ENCODE measurements at places on chromosomes 3 and 15.

GRCh38 chr15:83207009-83207659, 489 bp downstream of the HDGFL3 start:
- no peak for DNase-seq

DNA sequence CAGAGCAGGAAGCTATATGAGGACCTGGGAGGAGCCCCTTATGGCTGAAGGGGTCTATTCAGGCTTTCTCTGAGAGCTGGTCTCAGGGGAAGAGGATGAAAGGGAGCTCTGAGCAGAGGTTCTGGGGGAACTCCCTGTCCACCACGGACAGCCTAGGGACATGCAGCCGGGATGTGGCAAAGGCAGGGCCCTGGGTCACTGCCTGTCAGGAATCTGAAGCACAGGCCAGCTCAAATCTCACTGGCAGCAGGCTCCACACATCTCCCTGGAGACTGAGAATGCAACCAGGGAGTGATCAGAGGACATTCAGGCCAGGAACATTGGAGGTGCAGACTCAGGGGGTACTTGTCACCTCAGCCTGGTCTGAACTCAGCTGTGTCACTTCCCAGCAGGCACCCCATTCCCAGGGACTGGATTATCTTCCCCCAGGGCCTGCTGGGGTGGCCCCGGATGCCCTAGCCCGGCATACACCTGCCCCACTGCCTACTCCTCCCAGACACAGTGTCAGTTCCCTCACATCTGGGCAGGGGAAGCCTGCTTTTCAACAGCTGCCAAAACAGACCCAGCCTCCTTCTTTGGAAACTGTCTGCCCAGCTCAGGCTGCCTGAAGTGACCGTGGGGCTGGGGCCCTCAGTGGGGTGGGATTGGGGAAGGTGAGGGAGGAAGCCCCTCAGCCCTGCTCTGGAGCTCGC, 18.3 kb upstream of the SEMA3F start:
- no peak for DNase-seq

GRCh38 chr3:169813757-169814517, 1.2 kb upstream of the LRRC34 start:
- DNase-seq = peak; percentile 73

GRCh38 chr15:33701304-33701696, 267.0 kb upstream of the CHRM5 start:
- DNase-seq = no peak

- DNase-seq = no peak
Observed at GRCh38 chr3:87397211-87397610, 120.8 kb upstream of the POU1F1 start.

GRCh38 chr3:185677146-185677829, 91.2 kb downstream of the SENP2 start:
- no peak for DNase-seq

GRCh38 chr3:168532135-168532534, 436.4 kb upstream of the GOLIM4 start:
- DNase-seq = no peak

- DNase-seq = no peak
Observed at GRCh38 chr3:186824430-186825139, 17.9 kb upstream of the ADIPOQ start.

DNA sequence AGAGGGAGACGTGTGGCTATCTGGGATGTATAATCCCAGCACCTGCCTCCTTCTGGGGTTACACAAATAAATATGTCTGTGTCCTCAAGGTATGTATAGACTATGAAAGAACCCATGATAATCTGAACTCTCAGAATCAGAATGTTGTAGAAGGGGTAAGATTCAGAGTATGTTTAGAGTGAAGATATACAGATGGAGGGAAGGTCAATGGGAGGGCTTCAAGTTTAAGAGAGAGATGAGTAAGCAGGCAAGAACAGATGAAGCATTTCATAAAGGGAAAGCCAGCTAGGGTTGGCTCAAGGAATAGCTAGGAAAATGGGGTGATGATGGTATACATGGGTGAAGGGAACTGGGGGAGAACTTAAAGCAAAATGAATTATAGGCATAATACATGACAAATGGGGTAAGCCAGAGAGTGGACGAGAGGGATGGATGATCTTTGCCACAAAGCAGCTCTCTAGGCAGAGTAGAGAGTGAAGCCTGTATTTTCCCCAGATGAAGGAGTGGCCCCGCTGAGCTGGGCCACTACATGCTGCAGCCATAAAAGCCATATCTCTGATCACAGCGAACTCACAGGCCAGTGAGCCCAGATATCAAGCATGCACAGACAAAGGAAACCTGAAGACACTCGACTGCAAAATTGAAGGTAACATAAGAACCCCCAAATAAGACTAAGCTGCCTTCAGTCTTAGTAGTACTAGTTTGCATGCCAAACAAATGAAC, 15.9 kb upstream of the ZBTB38 start:
- DNase-seq = no peak

DNA sequence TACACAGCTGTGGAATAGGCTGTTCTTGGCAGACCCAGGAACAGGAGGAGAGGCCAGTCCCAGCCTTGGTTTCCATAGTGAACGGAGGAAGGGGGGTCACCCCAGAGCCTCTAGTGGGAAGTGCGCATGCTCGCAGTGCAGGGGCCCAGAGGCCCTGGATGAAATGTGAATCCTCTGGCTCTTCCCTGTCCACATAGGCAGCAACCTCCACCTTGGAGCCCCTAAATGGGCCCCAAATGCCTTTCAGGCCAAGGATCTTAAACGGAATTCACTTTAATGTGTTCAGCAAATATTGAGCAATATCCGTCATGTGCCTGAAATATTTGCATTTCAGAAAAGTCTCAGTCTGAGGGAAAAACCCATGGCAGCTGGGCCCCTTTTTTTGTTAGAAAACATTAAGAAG, 3.3 kb upstream of the NDN start:
- DNase-seq = no peak

DNA sequence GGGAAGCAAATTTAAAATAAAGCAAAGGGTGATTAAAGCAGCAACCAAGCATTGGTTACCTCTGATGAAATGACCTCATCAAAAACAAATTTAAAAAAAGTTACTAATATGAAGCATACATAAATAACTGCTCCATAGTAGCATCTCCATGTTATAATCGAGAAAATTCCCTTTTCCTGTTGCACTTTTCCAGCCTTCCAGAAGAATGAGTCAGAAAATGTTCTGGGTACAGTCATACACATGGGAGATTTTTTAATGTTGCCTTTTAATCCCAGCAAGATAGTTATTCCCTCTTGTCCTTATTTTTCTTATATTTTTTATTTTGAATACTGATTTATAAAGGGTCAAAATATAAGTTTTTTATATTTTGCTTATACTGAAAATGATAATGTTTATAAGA, 2.6 kb upstream of the TMCO5A start:
- no peak for DNase-seq

DNA sequence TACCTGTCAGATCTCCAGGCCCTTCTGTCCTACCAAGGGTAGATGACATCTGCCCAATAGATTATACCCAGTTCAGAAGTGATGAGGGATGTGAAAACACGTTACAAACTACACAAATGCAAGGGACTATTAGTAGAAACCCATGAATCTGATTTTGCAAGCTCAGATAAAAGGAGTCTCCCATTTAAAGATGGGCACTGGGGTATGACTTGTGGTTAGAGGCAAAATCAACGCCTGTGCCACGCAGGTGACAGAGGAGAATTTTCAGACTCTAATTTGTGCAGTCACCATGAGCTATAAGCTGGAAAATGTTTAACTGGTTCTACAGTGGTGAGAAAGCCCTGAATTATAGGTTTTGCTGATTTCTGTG, 184.4 kb upstream of the LPP start:
- DNase-seq = no peak

DNA sequence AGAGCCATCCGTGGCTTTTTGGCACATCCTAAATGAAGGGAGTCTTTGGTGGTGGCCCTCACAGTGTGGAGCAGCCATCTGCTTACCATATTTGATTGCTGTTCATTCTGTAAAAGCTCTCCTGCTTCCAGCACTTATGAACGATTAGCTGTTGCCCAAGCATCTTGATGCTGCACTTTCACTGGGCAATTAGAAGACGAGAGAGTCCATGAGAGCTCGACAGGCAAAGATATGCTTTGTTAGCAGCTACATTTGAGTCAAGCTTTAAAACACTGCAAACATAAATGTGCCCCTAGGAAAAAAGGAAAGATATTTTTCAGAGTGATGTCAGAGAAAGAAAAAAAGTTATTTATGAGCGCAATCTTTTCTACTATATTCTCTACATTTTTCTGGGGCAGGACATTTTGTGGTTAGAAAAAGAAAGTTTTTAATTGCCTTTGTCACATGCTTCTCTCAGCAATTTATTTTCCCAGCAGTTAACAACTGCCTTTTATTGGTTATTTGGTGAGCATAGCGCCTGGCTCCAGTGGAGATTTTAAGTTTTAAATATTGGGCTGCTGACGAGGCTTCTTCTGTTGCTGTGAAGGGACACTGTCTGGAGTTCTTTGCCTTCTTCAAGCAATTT, 468.4 kb downstream of the C3orf38 start:
- no peak for DNase-seq

- DNase-seq = no peak
Observed at GRCh38 chr3:114694251-114694650, 400.4 kb downstream of the TIGIT start.

- no peak for DNase-seq
Observed at GRCh38 chr15:64324165-64324877, 31.7 kb downstream of the CSNK1G1 start.

DNA sequence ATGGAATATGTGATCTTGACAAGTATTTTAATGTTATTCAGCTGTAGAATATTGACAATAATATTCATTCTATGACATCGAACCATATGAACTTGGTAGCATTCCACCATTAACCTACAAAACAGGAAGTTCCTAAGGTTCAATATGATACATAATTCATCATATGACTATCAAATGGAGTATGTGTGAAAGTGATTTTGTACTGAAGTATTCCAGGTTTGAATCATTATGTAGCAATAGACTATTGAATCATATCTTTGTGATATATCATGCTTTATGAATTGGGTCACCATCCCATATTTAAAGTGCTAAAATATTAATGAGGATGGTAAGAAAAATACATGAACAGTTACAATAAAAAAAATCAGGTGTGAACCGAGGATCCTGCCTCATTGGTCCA, 95.1 kb downstream of the TP63 start:
- DNase-seq = no peak

DNA sequence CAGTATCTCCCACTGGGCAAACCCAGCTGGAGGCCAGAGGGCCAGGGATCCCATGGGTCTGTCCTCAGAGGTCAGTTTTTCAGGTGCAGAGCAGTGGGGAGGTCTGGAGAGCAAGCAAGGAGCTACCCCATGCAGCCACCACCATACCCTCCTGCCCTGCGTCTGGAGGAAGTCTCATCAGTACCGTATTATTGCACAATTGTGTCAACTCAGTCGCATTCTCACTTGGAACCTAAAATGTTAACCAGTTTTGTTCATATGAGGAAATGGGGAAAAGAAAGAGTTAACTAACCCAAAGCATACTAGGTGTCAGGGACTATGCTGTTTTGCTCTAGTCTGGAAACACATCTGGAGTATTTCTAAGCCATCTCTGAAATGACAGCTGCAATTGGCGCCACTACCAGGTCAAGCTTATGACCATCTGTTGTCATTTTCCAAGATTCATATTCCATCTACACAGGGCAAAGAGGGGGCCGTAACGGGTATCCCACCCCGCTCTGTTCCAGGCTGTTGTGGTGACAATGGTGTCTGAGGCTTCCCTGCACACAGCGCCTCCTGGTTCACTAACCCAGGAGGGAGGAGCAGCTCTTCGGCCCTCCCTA, 16.9 kb upstream of the APBA2 start:
- no peak for DNase-seq

- no peak for DNase-seq
Observed at GRCh38 chr15:93486407-93487117, 397.6 kb upstream of the RGMA start.

- no peak for DNase-seq
Observed at GRCh38 chr15:74168711-74169126, 4.8 kb upstream of the ISLR start.

DNA sequence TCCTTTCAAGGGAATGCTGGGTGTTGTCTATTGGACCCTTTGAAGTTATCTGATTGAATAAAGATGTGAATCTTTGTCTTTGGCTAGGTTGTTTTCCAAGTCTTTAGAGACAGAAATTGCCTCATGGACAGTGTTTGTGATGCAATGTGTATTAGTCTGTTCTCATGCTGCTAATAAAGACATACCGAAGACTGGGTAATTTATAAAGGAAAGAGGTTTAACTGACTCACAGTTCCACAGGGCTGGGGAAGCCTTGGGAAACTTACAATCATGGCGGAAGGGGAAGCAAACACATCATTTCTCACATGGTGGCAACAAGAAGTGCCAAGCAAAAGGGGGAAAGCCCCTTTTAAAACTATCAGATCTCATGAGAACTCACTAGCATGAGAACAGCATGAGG, 88.8 kb upstream of the PLXND1 start:
- no peak for DNase-seq

- DNase-seq = no peak
Observed at GRCh38 chr3:107221856-107222255, 155.4 kb upstream of the CCDC54 start.

GRCh38 chr15:39479911-39480310, 101.0 kb upstream of the THBS1 start:
- no peak for DNase-seq

DNA sequence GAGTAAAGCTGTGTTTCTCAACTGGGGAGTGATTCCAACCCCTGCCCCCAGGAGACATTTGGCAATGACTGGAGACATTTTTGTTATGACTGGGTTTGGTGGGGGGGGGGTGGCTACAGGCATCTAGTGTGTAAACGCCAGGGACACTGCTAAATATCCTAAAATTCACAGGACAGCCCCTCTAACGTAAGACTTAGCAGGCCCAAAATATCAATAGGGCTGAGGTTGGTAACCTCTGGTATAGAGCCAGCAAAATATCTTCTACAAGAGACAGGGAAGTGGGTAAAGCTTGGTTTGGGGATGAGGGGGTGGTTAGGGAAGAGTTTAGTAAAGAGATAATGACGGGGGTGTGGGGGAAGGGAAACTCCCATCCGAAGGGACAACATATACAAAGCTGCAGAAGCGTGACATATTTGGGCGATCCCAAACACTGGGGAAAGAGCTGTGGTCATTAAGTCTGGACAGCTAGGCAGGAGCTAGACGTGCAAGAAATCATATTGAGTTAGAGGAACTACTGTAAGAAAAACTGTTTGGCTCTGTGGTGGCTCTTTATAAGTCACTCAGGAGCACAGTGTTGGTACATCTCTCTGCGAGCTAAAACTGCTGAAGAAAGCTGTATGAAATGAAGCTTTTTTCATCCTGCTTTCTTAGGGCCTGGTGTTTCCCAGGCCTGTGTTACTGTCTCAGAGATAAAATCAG, 697 bp upstream of the TRIM69 start:
- DNase-seq = no peak

DNA sequence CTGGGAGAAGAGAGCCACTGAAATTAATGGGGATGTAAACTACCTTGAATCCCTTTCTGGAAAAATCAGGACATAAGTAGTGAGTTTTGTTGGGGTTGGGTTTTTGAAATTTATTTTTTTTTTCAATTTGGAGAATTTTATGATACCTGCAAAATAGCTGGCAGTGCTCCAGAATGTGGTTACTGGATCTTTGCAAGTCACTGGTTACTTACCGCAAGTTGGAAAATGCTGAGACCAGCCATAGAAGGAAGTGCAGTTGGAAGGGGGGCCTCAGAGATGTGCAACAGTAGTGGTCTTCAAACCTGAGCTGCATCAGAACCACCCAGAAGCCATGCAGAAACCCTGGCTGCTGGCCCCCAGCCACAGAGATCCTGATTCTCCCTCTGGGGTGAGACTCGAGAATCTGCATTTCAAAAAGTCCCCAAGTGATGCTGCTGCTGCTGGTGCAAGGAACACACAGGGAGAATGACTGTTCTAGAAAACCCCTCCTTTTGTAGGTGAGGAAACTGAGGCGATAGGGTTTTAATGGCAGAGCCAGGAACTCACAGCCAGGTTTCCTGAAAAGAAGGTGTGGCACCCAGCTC, 39.7 kb downstream of the SEMA5B start:
- no peak for DNase-seq
